ENCODE measurements at places on chromosomes 7 and 10.

- peak; percentile 16 for DNase-seq
Measured at GRCh38 chr10:63083904-63084689, 49.0 kb upstream of the NRBF2 start.

DNA sequence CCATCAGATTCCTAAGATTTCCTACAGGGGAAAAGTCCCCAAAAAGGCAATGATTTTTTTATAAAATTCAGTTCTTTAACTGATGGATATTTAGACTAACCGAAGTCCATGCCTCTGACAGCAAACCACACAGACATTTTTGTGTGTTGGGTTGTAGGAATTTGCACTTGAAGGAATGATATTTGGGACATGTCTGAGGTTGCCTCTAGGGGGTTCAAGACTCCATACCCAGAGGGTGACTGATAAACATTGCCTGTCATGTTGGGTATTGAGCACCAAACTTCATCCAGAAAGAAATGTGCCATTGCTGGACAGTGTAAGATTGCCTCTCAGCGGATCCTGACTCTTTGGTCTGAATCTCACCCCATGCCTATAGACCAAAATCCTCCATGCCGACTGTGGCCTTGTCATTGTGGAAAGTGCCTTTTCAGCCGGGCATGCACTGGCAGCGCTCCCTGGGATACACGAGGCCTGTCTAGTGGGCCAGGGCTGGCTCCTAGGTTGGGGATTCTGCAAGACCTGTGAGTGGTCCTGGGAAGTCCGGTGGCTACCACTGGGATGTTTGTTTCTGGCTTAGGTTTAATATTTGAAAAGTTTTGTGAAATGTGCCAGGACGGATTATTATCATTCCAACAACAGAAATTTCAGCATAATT lies 252.9 kb downstream of the WDR37 start:
- DNase-seq: no peak

DNA sequence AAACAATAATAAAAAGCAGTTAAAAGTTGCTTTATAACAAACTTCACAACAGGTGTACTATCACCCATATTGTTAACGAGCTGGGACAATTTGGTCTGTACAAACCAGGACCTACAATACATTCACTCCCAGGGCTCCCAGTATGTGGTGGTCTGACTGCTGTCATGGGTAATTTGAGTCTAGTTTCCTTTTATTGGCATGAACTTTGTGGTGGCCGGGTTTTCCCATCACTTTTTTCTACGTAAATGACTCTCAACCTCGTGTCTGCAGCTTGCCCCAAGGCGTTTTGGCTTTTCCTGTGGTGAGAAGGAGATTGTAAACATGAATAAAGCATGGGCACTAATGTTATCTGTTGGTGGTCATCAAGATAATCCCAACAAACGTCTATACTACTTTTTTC lies 118.7 kb upstream of the CDK6 start:
- DNase-seq: no peak

DNA sequence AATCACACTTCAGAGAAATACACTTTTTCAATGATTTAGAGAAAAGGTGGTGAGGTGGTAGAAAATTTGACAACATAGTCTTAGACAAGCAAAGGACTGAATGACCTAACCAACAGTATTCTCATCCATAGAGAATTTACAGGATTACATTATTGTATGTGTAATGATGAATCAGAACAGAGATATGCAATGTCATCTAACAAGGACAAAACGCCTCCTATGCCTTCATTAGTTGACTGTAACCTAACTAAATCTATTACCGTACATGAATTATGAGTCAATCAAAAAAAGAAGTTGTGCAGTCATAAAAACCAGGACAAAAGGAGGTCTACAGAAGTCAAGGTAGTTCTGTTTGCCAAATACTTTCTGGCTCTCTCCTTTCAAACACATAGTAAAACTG lies 66.5 kb downstream of the RAB11FIP2 start:
- DNase-seq: no peak

DNA sequence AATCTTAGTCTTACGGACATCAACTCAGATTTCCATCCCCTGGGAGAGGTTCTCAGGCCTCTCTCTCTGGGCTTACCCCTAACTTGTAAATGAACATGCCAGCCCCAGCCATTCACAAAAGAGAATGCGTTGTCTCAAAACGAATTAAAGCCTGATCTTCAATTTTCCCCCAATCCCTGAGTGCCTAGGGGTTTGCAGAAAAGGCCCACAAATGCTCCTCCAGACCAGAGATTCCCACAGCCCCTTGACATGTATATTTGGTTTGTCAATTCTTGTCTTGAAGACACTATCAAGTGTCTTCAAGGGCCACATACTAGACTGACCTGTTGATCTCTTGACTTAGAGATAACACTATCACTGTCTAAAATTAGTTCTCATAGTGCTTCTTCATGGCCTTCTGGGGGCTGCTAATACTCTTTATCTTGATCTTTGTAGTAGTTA lies 11.9 kb upstream of the HOXA13 start:
- no peak for DNase-seq

GRCh38 chr10:80462299-80462980 lies 8.3 kb downstream of the TSPAN14 start:
- DNase-seq: no peak
